ENCODE measurements at places on chromosomes 6 and 20. TPM values are rescaled to one million over a fixed set of nuclear protein-coding genes. Genes with fewer than 3 reads are reported as not detected.

DNA sequence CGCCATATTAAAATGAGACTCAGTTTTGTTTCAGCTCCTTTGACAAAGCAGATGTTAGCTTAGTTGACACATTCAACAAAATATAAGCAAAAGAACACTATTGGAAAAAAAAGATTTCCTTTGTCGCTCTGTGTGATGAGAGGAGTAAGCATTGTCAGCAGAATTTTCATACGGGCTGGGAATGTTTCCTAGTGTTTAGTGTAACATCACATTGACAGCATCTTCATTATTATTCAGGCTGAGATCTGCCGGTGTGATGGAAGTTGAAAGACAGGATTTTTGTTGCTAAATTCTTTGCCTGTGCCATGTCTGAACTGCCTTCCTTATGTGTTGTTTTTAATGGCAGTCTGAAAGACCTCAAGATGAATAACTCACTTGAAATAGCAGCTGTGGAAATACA is 49.1 kb downstream of the GRM1 start:
- H3K4me1 ChIP-seq, result no peaks in the 10 kb centered on the region
- no peak for DNase-seq
- H3K27me3 ChIP-seq, result no peaks in the 10 kb centered on the region
- H3K36me3 ChIP-seq, result no peaks in the 10 kb centered on the region
- H3K27ac ChIP-seq, result no peak overlapping the region

DNA sequence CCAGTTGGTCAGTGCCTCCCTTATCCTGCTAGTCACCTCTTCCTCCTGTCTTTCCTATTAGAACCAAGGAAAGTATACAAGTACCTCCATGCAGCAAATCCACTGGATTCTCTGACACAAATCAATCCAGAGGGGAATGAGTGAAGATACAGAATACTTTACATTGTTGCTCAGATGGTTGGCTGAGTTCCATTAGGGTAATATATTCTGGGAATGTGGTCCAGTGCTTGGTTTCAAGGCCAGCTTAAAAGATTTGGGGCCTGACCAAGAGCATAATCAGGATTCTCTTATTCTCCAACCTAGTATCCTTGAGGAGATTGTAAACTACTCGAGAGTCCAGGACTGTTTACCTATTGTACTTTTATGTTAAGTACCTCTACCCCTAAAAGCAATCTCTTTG is 23.0 kb downstream of the CARMIL1 start:
- H3K4me3 ChIP-seq, result no peak overlapping the region
- no peaks in the 10 kb centered on the region for H3K4me1 ChIP-seq
- no peaks in the 10 kb centered on the region for H3K27me3 ChIP-seq
- no peaks in the 10 kb centered on the region for H3K36me3 ChIP-seq
- no peak overlapping the region for H3K27ac ChIP-seq
- DNase-seq, result no peak

GRCh38 chr6:148415511-148416260 is 73.0 kb downstream of the SASH1 start:
- no peak overlapping the region for H3K4me3 ChIP-seq
- no peaks in the 10 kb centered on the region for H3K4me1 ChIP-seq
- no peaks in the 10 kb centered on the region for H3K36me3 ChIP-seq
- no peaks in the 10 kb centered on the region for H3K27me3 ChIP-seq
- no peak for DNase-seq

GRCh38 chr20:43438578-43439316 is 18.9 kb upstream of the SRSF6 start:
- H3K4me1 ChIP-seq, result no peaks in the 10 kb centered on the region
- H3K27me3 ChIP-seq, result no peaks in the 10 kb centered on the region

DNA sequence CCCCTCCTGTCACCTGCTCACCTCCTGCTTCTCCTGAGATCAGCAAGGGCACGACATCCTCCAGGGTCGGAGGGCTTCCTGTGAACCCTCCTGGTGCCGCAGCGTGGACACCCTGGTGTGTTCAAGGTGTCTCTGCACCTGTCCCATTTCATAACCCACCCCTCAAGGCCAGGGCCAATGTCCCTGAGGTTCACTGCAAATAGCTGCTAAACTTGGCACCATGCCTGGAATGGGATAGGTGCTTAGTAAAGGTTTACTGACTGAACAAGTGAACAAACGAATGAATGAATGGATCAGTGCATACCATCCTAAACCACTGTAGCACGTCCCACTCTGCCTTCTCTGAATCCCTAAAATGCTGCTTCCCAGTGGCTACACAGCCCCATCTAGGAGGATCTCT is 35.0 kb downstream of the SIRPA start:
- no peaks in the 10 kb centered on the region for H3K27me3 ChIP-seq
- H3K27ac ChIP-seq, result no peak overlapping the region
- no peaks in the 10 kb centered on the region for H3K4me1 ChIP-seq
- H3K4me3 ChIP-seq, result no peak overlapping the region
- DNase-seq, result no peak
- H3K36me3 ChIP-seq, result no peaks in the 10 kb centered on the region

DNA sequence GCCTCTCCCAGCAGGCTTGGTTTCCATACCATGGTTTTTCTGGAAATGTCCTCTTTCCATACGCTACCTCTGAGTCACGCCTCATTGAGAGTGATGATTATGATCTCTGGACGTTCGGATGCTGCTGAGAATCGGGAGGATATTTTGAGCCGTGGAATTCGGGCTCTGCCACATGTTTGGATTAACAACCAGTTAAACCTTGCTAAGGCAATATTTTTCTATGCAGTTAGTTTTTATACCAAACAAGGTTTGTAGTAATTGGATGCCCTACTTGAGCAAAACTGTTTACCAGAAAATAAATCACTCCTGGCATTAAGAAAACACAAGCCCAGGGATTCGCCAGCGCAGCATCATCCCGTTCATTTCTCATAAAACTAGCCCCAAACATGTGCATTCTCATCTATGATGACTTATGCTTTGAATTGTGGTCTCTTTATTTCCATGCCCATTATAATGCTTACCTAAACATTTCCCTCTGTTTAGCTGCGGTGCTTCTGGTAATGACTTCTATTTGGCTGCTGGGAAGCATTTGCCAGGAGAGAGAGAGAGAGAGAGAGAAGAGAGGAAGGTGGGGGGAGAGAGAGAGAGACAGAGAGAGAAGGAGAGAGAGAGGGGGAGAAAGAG is 198.9 kb downstream of the CLIC5 start:
- no peak overlapping the region for H3K4me3 ChIP-seq
- H3K4me1 ChIP-seq, result no peaks in the 10 kb centered on the region
- no peaks in the 10 kb centered on the region for H3K27me3 ChIP-seq
- no peak for DNase-seq

Gene MLN
- total RNA-seq, result not detected

- H3K36me3 ChIP-seq, result no peaks in the 10 kb centered on the region
- no peak within 1 kb of the TSS for H3K27ac ChIP-seq
- DNase-seq, result no peak
- no peaks in the 10 kb centered on the region for H3K27me3 ChIP-seq
- no peaks in the 10 kb centered on the region for H3K4me1 ChIP-seq
Observed at GRCh38 chr6:127576874-127577273, at the start of gene C6orf58. Gene C6orf58, plus strand, starts transcription at chr6:127577174. Its CDS starts 12 bp downstream, at chr6:127577186.

DNA sequence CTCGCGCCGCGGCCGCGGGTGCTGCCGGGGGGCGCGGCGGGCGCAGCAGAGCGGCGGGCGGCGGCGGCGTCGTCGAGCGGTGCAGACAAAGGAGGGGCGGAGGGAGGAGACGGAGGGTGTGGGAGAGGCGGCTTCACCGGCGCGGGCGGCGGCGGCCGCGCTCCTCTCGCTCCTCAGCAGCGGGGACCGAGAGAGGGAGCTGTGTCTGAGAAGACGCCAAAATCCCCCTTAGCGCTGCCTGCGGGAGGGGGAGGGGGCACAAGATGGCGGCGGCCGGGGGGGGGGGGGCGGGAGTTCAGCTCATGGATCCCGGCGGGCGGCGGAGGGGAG is 296 bp downstream of the ADNP start:
- peak overlapping the region; percentile 97 for H3K27ac ChIP-seq
- H3K4me3 ChIP-seq, result peak overlapping the region; percentile 50
- no peak for DNase-seq
- H3K4me1 ChIP-seq, result no peaks in the 10 kb centered on the region

Gene PLEKHG1
- 20.3 TPM for total RNA-seq

DNA sequence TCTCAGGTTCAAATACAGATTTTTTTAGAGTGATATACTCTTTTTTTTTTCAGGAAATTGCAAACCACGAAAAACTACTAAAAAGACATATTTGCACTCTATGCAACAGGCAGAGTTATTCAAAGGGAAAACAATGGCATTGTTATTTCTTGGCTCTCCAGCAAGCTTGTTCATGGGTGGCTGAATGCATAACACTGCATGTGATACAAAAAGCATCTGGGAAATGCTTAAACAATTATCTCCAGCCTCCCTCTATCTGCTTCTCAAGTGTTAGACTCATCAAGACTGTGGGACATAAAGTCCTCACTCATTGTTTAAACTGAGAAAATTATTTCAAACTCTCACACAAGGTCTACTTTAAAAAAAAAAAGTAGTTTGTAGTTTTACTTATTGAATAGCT is 7.3 kb upstream of the COL12A1 start:
- H3K36me3 ChIP-seq, result no peaks in the 10 kb centered on the region
- no peak overlapping the region for H3K4me3 ChIP-seq
- no peaks in the 10 kb centered on the region for H3K4me1 ChIP-seq
- no peak for DNase-seq
- H3K27ac ChIP-seq, result no peak overlapping the region
- H3K27me3 ChIP-seq, result no peaks in the 10 kb centered on the region

Gene TRIM15
- total RNA-seq, result 1.7 TPM

Gene CNKSR3
- total RNA-seq, result 40.9 TPM

- H3K4me3 ChIP-seq, result no peak overlapping the region
- DNase-seq, result no peak
- H3K27ac ChIP-seq, result no peak overlapping the region
- H3K36me3 ChIP-seq, result no peaks in the 10 kb centered on the region
- no peaks in the 10 kb centered on the region for H3K27me3 ChIP-seq
- no peaks in the 10 kb centered on the region for H3K4me1 ChIP-seq
Observed at GRCh38 chr20:45727044-45727443, 4.9 kb downstream of the SPINT4 start.

- no peaks in the 10 kb centered on the region for H3K36me3 ChIP-seq
- H3K27ac ChIP-seq, result no peak overlapping the region
- H3K4me3 ChIP-seq, result no peak overlapping the region
- no peak for DNase-seq
- no peaks in the 10 kb centered on the region for H3K27me3 ChIP-seq
Observed at GRCh38 chr6:118335325-118335816, 212.7 kb upstream of the PLN start.

- no peak overlapping the region for H3K27ac ChIP-seq
- no peak overlapping the region for H3K4me3 ChIP-seq
- no peak for DNase-seq
- H3K27me3 ChIP-seq, result no peaks in the 10 kb centered on the region
Observed at GRCh38 chr6:118494091-118494490, 54.0 kb upstream of the PLN start.

GRCh38 chr6:158743033-158743651 is 76.0 kb downstream of the EZR start:
- H3K27me3 ChIP-seq, result no peaks in the 10 kb centered on the region
- H3K4me1 ChIP-seq, result no peaks in the 10 kb centered on the region
- DNase-seq, result no peak

DNA sequence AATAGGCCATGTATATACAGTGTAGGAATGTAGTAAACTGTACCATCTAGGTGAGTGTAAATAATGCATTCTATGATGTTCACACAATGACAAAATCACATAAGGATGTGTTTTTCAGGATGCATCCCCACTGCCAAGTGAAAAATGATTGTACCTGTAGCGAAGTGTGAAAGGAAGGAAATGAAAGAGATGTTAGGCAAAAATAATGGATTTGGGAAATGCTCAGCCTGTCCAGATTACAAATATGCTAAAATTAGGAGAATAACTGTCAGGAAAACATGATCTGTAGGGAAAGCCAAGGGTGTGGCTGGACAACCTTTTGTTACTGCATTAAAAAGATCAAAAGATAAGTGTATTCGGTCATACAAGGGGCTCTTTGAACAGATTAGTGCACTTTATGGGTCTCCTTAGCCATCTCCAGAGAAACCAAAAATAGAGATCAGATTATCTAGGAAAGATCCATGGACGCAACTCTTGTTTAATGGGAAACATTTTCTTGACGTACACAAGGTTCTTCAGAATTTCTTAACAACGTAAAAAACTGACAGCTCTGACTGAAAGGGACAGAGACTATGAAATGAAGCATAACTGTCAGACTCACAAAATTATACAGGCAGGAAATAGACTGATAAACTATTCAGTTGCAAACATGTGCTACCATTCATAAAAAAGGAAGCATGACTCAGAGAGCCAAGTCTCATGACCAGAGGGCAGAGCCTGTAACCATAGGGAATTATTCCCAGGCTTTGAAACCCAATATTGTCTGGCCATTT is 253.6 kb upstream of the RAB32 start:
- H3K4me1 ChIP-seq, result no peaks in the 10 kb centered on the region
- no peak overlapping the region for H3K27ac ChIP-seq
- DNase-seq, result no peak
- no peaks in the 10 kb centered on the region for H3K27me3 ChIP-seq
- no peak overlapping the region for H3K4me3 ChIP-seq

Gene PHACTR1
- total RNA-seq, result 0.93 TPM

Gene ECT2L
- total RNA-seq, result not detected

Gene SCRT2
- total RNA-seq, result not detected

Gene PTPRT
- 0.57 TPM for total RNA-seq

Gene FAM217A
- not detected for total RNA-seq

GRCh38 chr6:14165091-14165490 is 47.5 kb downstream of the CD83 start:
- no peaks in the 10 kb centered on the region for H3K4me1 ChIP-seq
- no peaks in the 10 kb centered on the region for H3K27me3 ChIP-seq
- H3K27ac ChIP-seq, result no peak overlapping the region

Gene OXT
- 3.0 TPM for total RNA-seq

Gene GINS1
- 2.6 TPM for total RNA-seq

GRCh38 chr20:1034415-1034789 is 32.3 kb upstream of the RSPO4 start:
- no peaks in the 10 kb centered on the region for H3K36me3 ChIP-seq
- no peak overlapping the region for H3K27ac ChIP-seq
- DNase-seq, result no peak
- H3K4me1 ChIP-seq, result no peaks in the 10 kb centered on the region
- no peaks in the 10 kb centered on the region for H3K27me3 ChIP-seq

GRCh38 chr20:24701027-24701426 is 231.6 kb downstream of the SYNDIG1 start:
- no peaks in the 10 kb centered on the region for H3K27me3 ChIP-seq

DNA sequence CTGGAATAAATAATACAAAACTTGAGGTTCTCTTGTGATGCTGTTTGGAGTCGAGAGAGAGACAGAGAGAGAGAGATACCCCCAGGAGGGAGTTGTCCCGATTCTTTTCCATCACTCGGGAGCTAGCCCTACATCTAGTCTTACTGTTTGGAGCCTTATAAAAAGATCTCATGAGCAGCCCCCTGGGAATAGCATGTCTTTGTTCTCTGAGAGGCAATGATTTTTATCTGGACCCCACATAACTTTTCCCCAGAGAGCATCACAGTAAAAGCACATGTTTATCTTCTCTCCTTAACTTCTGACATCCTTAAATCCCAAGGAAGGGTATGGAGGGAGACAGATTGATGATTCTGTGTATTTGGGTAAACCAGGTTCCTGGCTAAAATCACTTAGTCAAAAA is 20.9 kb upstream of the HLA-DOA start:
- H3K4me3 ChIP-seq, result no peak overlapping the region
- peak overlapping the region; percentile 6 for H3K27ac ChIP-seq
- DNase-seq, result no peak
- no peaks in the 10 kb centered on the region for H3K4me1 ChIP-seq
- H3K27me3 ChIP-seq, result no peaks in the 10 kb centered on the region
- no peaks in the 10 kb centered on the region for H3K36me3 ChIP-seq
